ENCODE measurements at places on chromosomes 1 and 21.

DNA sequence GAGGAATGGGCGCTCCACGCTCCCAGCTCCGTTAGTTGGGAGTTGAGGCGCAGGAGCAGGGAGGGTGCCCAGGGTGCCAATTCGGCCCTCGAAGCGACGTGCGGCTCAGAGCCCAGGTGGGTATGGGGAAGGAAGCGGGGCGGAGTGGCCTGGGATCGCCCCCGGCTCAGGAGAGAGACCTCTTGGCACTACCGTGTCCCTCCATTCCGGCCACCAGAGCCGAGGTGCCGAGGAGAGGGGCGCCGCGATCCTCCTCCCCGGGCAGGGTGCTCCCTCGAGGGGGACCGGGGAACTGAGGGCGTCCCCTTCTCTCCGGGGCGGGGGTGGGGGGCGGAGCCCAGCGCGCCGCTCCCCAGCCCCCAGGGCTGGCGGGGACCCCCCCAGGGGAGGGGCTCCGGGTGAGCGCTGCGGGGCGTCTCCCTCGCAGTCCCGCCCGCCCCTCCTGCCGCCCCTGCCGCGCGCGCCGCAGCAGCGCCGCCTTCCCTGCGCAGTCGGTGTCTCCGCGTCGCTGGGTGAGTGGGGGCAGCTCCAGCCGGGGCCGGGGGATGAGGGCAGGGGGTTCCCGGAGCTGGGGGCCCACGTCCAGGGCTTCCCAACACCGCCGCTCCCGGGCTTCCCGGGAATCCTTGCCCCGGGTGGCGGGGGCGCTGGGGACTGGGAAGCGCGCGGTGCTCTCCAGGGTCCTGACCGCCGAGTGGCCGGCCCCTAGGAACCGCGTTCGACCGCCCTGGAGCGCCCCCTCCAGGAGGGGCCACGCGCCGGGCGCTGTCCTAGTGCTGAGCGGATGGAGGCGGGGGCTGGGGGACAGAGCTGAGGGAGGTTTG, at the start of gene HPCA:
TSS of gene HPCA (plus strand) at position 488 of the 824 bp plus-strand sequence. CDS start 2,408 bp downstream, outside the sequence.
- DNase-seq, result no peak

- no peak for DNase-seq
These were observed 508.9 kb upstream of the PKN2 start for GRCh38 chr1:88175120-88175630.

DNA sequence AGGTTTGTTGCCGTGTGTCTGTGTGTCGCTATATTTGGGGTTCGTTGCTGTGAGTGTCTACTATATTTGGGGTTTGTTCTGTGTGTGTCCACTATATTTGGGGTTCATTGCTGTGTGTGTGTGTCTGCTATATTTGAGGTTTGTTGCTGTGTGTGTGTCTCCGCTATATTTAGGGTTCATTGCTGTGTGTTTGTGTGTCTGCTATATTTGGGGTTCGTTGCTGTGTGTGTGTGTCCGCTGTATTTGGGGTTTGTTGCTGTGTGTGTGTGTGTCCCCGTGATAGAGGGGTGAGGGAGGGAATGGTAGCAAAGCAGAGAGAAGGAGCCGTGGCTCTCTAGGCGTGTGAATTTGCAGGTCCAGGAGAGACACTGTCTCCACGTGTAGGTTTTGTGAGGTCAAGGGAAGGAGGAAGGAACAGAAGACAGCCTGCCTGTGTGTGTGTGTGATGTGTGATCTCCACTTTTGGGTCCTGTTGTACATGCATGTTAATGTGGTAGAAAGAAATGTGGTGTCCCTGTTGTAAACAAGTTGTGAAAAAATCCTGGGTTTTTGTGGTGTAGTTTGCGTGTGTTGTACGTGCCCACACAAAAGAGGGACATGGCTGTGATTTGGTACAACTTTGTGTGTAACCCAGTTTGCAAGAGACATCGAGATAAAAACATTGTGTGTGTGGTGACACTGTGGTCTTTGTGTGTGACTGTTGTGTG, 56.3 kb upstream of the ECE1 start:
- no peak for DNase-seq

- DNase-seq, result no peak
These were observed 8.7 kb downstream of the C1orf74 start for GRCh38 chr1:209775678-209776077.

GRCh38 chr1:30901798-30902581, 6.6 kb downstream of the SDC3 start:
- DNase-seq, result no peak

DNA sequence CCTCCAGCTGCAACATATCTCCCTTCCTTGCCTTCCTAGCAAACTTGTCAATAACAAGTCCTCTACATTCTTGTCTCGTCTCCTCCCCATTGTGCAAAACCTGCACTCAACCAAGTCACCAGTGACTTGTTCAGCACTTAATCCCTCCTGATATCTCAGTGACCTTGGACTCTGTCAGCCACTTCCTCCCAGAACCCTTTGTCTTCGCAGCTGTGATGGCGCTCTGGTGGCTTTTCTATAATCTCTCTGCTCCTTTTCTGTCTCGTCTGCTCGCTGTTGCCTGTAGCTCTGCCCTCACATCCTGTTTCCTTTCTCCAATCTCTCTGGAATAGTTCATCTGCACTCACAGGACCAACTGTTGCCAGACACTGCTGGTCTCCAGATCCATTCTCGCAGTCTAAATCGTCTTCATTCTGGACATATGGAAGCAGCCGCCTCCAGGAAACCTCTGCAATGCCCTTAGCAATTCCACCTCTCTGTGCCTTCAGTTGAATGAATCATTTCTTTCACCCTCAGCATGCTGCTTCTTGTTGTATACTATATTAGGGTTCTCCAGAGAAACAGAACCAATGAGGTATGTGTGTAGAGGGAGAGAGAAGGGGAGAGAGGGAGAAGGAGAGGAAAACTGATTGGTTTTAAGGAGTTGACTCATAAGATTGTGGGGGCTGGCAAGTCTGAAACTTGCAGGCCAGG, 17.4 kb upstream of the IFNAR2 start:
- no peak for DNase-seq

DNA sequence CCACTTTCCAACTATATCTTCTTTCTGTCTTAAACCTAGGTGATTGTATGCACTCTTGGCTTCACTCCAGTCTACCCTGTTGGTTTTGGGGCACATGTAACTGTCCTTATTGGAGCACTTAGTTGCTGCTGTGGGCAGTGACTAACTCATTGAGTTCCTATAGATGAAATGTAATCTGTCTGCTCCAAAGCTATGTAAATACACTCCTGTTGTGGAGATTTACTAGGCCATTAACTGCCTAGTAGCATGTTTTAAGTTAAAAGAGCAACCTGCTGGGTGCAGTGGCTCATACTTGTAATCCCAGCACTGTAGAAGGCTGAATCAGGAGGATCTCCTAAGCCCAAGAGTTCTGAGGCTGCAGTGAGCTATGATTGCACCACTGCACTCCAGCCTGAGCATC, 137.6 kb downstream of the ZMYM4 start:
- no peak for DNase-seq

DNA sequence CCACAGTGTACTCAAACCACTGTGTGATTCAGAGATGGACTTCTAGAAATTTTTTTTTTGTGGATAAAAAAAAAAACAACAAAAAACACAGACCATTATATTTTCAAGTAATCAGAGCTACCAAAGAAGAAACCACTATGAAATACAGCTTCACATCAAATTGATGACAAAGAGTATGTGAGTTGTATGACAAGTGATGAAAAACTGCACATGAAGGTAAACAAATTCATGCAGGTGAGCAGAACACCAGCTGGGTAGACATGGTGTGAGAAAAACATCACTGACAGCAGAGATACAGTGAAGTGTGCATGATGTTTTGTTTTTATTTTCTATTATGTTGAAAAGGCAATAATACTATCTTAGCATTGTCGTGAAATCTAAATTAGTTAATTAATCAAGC, 8.0 kb upstream of the PTPRC start:
- DNase-seq, result no peak

DNA sequence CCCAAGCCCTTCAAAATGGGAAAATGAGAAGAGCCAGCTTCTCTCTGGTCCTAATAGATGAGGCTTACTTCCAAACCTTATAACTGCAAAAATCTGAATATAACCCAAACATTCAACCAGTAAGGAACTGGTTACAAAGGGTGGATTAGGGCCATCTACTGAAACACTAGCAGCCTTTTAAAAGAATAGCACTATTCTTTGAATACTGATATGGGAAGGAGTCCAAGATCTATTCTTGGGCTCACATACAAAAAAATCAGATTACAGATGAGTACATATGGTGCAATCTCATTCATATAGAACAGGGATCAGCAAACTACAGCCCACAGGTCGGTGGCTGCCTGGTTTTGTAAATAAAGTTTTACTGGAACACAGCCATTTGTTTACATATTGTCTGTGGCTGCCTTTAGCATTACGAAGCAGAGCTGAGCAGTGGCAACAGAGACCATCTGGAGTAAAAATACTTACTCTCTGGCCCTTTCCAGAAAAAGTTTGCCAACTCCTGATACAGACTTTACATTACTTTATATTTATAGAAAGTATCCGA, 167.7 kb downstream of the ZSCAN20 start:
- DNase-seq, result no peak

GRCh38 chr21:25518491-25518911, 88.8 kb downstream of the MRPL39 start:
- DNase-seq, result no peak

DNA sequence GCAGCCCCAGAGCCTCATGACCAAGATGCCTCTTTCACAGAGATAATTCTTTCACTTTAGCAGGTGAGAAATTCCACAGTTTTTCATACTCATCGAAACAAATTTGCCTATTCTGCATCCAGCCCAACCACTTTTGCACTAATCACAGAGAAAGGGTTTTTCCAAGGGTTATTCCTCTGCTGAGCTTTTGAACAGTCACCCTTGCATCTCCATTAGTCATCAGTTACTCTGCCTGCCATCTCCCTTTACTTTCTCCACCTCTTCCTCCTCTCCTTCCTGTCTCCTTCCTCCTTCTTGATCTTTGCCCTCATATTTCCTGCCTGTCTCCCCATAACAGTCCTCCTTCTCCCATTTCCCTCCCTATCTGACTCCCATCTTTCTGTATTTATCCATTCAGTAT, 43.9 kb downstream of the FH start:
- DNase-seq, result no peak

- DNase-seq, result no peak
These were observed 15.9 kb upstream of the EDN2 start for GRCh38 chr1:41500378-41500777.

DNA sequence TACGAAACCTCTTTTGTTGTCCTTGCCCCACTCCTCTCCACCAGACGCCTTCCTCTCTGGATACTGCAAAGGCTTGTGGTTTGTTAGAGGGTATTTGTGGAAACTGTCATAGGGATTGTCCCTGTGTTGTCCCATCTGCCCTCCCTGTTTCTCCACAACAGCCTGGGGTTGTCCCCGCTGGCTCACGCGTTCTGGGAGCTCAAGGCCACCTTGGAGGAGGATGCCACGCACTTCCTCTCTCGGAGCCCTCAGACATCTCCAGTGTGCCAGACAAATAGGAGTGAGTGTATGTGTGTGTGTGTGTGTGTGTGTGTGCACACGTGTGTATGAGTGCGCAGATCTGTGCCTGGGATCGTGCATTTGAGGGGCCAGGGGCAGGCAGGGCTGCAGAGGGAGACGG, 37.6 kb upstream of the IL19 start:
- DNase-seq, result no peak

DNA sequence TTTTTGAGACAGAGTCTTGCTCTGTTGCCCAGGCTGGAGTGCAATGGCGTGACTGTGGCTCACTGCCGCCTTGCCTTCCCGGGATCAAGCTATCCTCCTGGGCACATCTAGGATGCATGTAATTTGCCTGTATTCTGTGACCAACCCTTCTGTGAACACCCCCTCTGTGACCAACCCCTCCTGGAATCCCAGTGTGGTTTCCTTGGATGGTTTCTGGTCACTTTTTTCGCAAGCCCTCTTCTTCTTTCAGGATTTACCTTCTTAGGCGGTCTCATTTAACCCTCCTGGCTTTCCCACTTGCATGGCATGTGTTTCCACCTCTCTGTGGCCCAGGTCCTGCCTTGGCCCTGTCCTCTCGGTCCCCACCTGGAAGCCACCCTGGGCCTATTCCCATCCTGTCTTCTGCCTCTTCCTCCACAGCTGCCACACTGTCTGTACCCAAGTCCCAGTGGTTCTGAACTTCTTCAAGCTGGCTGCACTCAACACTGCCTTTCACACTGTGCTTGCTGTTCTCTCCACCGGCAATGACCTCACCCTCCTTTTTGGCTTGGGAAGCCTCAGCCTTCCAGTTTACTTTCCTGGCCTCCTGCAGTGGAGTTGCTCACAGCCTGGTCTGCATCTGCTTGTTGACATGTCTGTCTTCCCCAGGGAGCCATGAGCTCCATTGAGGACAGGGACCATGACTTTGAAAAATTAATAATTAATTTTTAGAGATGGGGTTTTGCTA, 57.0 kb downstream of the DISC1 start:
- no peak for DNase-seq

DNA sequence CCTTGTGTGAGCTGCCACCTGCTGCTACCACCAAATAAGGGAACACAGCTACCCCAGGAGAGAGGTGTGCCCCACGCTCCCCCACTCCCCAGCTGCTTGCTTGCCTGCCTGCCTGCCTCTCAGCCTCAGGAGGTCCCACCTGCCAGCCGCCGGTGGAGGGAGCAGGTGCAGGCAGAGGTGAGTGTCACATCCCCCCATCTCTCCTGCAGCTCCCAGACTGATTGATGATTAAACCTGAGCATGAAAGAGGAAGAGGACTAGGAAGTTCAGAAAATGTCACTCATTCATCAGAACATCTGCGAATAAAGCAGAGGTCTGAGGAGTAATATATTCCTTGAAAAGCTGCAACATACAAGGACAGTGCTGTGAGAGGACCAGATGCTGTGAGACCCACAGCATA, 58.6 kb upstream of the HIVEP3 start:
- no peak for DNase-seq

DNA sequence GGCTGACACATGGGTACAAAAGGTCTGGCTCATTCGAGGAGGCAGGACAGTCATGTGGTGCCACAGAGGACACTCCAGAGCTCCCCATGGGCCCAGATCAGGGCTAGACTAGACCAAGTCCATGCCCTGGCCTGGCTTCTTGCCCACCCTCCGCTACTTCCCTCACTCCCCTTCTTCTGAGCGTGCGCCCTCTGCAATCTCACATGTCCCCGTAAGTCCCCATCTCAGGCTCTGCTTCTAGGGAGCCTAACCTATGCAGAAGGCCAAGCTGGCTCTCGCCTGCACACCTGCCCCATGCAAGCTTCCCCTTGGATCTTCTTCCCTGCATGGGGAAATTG, 553.6 kb downstream of the PTPRU start:
- no peak for DNase-seq

DNA sequence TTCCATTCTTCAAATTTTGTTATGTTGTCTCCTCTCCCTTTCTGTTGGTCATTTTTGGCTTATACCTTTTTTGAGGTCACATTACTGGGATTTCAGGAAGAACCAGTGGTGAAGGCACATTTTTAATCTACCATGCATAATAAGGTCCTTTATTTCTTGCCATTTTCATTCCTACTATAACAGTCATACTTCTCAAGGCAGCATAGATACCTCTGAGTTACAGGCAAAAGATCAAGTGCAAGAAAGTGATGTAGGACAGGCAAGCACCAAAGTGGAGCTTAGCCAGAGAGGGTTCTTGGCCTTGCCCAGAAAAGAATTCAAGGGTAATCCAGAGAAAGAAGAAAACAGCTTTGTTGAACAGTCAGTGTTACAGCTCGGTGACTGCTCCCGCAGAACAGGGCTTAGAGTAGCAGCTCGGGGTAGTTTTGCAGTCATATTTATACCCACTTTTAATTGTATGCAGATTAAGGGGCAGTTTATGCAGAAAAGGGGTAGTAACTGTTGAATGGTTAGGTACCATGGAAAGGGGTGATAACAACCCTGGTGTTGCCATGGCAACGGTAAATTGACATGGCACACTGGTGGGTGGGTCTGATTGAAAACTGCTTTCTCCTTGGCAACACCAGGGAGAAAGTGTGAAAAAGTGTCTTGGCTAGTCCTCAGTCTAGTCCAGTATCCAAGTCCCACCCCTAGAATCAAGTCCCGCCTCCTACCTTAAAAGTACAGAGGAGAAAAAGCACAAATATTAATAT, 39.6 kb upstream of the DOCK7 start:
- DNase-seq, result no peak
